GM23248 (cell line): ENCODE measurements at places on chromosomes 4 and X. TPM values are rescaled to one million over a fixed set of nuclear protein-coding genes. Genes with fewer than 3 reads are reported as not detected.

Gene PAK3
- not detected in 2 replicates for total RNA-seq

Gene ITM2A
- not detected in 2 replicates for total RNA-seq

Gene SLC6A8
- total RNA-seq = 11.7 and 12.5 TPM in 2 replicates

Gene MAGEA9B
- not detected in 2 replicates for total RNA-seq

Gene ADH7
- total RNA-seq = not detected in 2 replicates

Gene TASL
- total RNA-seq = not detected in 2 replicates

Gene TMEM144
- 0.63 and 2.4 TPM in 2 replicates for total RNA-seq

Gene LIMCH1
- 17.4 and 28.5 TPM in 2 replicates for total RNA-seq

Gene ALAS2
- total RNA-seq = not detected in 2 replicates

Gene NKRF
- 3.8 TPM in 2 replicates for total RNA-seq

Gene NRK
- not detected in 2 replicates for total RNA-seq

Gene SH3D19
- total RNA-seq = 47.8 and 48.2 TPM in 2 replicates

Gene ODAPH
- not detected in 2 replicates for total RNA-seq

Gene KIT
- 0.51 and 6.7 TPM in 2 replicates for total RNA-seq

Gene CITED1
- not detected in 2 replicates for total RNA-seq

Gene PNMA6A
- 0.22 and 1.1 TPM in 2 replicates for total RNA-seq

Gene TEX28
- total RNA-seq = not detected in 2 replicates

Gene MAGEB16
- not detected in 2 replicates for total RNA-seq

Gene MAGEA2
- total RNA-seq = not detected in 2 replicates

Gene AFM
- not detected in 2 replicates for total RNA-seq

Gene CABS1
- not detected in 2 replicates for total RNA-seq

Gene PPARGC1A
- total RNA-seq = not detected in 2 replicates

Gene CT47B1
- not detected in 2 replicates for total RNA-seq

Gene NKX6-1
- total RNA-seq = 0.11 TPM in 1 of 2 replicates, not detected in the other

Gene DCX
- not detected in 2 replicates for total RNA-seq

Gene RAB33A
- 3.3 and 5.8 TPM in 2 replicates for total RNA-seq

Gene CYSLTR1
- total RNA-seq = not detected in 2 replicates

Gene CSAG1
- not detected in 2 replicates for total RNA-seq

Gene F9
- total RNA-seq = not detected in 2 replicates

Gene DGAT2L6
- total RNA-seq = not detected in 2 replicates

Gene COX7B
- total RNA-seq = 168 and 209 TPM in 2 replicates
